Colonic mucosa (tissue), 4 donors: ENCODE measurements at places on chromosomes 3 and 15. TPM values are rescaled to one million over a fixed set of nuclear protein-coding genes. Genes with fewer than 3 reads are reported as not detected.

SLC9A9 gene
- total RNA-seq, result 2.5 TPM

DNA sequence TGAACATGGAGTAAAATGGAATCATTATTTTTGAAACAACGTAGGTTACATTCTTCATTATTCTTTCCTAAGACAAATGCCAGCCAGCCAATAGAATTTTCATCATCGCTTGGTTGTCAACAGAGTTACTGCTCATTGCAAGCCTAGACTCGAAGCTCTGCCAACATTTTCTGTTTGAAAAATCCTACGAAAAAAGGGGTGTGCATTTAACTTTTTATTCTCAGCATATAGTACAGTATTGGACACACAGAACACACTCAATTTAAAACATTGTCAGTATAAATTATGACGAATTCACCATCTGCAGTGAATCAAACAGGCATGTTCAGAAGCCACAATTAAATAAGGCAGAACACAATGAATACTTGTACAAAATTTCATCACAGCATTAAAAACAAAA, 232.1 kb downstream of the NR1D2 start:
- no peak for DNase-seq

DNA sequence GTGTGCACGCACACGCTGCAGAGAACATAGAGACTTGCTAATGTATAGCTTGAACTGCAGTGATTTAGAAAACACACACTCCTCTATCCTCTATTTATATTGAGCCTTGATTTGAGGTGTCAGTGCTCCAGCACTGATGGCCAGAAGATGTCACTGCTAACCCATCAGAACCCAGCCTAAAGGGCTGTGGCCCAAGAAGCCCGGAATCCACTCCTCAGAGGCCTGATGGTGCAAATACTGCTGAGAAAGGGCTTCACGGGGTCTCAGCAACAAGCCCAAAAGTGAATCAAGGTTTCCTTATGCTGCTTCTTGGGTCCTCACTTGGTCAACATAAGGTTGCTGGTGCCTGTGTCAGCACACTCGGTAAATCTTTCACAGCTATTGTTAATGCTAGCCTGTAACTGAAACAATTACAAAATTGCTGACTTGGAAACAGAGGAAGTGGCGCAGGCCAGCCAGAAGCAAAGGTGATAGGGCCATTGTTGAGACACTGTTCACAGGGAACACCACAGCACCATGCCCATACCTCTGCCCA, 60.3 kb downstream of the HEG1 start:
- DNase-seq, result peak; percentile 54

DNA sequence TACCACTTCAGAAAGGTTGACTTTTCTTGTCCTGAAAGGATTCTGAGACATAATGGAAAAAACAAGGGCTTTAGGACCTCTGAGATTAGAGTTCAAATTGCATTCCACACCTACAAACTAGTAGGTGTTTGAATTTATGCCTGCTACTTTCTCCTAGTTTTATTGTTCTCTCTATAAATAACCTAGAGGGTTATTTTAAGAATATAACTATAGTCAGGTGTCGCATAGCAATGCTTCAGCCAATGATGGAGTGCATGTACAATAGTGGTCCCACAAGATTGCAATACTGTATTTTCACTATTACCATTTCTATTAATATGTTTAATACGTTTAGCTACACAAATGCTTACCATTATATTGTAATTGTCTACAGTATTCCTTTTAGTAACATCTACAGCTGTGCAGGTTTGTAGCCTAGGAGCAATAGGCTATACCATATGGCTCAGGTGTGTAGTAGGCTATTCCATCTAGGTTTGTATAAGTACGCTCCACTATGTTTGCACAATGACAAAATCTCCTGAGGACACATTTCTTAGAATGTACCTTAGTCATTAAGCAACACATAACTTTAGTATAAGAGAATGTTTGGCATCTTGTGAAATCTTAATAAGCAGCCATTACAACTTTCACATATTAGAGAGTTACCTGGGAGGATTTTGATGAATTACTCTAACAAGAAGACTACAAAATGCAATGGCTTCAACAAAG, 1352.5 kb downstream of the ZPLD1 start:
- no peak for DNase-seq
